ENCODE measurements at places on chromosomes 6 and 20.

GRCh38 chr6:159151266-159151855 is 17.8 kb upstream of the FNDC1 start:
- peak; percentile 34 for DNase-seq

- no peak for DNase-seq
Measured at GRCh38 chr6:66965227-66965626, 1258.2 kb upstream of the EYS start.

DNA sequence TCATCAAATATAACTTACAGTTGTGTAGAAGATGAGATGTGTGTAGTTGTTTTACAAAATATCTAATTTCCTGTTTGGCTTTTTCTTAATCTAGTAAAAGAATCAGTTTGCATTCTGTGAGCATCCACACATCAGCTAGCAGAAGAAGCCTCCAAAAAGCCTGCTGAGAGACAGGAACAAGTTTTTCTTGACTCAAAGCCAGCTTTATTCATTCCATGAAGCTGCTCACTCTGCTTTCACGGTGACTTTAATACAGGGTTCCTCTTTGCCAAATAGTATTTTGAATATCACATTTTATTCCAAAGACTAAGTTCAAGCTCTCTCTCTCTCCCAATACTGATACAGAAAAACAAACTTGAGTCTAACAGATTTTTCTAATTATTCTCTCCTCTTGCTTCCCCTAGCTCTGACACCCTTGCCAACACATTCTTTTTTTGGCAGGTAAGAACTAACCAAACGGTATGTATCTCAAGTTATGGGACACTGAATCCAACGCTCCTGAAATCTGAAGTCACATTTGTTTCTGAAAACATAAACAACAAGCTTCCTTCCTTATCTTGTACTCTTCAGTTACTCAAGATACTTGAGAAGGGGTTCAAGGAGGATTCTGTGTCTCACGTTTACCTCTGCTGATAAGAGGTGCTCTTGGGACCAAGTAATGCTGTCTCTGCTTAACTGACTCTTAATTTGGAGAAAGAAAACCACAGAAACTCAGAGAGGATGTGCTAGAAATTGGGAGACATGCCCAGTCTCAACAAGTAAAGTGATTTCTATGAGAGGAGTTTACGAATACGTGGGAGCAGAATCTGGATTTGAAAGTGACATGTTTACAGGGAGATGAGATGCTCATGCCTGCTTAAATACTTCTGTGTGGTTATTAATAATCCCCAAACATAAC is 184.2 kb upstream of the SPTLC3 start:
- DNase-seq: no peak

GRCh38 chr20:50686821-50687220 is 4.5 kb downstream of the RIPOR3 start:
- no peak for DNase-seq
